Liver (tissue), 10 donors: ENCODE measurements at places on chromosomes 16 and 17. TPM values are rescaled to one million over a fixed set of nuclear protein-coding genes. Genes with fewer than 3 reads are reported as not detected.

Gene SP6
- total RNA-seq, result 0.08 TPM

Gene SOST
- not detected for total RNA-seq

Gene CYLD
- 16.5 TPM for total RNA-seq

Gene HLF
- total RNA-seq, result 8.0 TPM

Gene TNP2
- total RNA-seq, result not detected

Gene PRR35
- total RNA-seq, result not detected

Gene HOXB8
- total RNA-seq, result not detected

- H3K27ac ChIP-seq, result peak overlapping the region; percentile 48
- no peaks in the 10 kb centered on the region for H3K4me1 ChIP-seq
- H3K27me3 ChIP-seq, result no peaks in the 10 kb centered on the region
- H3K4me3 ChIP-seq, result no peak overlapping the region
- H3K36me3 ChIP-seq, result no peaks in the 10 kb centered on the region
- DNase-seq, result no peak
Observed at GRCh38 chr17:2190014-2190413, 113.6 kb downstream of the SMG6 start.

DNA sequence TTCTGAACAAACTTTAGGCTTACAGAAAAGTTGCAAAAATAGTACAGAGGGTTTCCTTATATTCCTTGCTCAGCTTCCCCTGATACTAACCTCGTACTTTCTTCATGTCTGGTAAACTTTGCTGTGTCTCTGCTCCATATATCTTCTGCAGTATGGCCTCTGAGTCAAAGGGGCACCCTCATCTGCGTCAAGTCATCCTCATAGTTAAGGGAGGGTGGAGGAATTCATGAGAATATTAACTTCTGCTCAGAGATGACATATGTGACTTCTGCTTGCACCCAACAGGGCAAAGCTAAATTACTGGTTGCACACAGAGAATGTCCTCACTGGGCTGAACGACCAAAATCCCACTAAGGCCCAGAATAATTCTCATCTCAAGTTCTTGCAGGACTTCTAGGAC is 4.3 kb upstream of the CCL7 start:
- no peak overlapping the region for H3K27ac ChIP-seq
- DNase-seq, result no peak
- H3K36me3 ChIP-seq, result no peaks in the 10 kb centered on the region
- H3K4me1 ChIP-seq, result no peaks in the 10 kb centered on the region
- no peak overlapping the region for H3K4me3 ChIP-seq

- DNase-seq, result no peak
- H3K36me3 ChIP-seq, result no peaks in the 10 kb centered on the region
- H3K27me3 ChIP-seq, result no peaks in the 10 kb centered on the region
Observed at GRCh38 chr17:32956240-32956970, 28.5 kb downstream of the TMEM98 start.

GRCh38 chr17:37844158-37844976 is 79.8 kb upstream of the TBC1D3K start:
- no peaks in the 10 kb centered on the region for H3K36me3 ChIP-seq
- H3K4me1 ChIP-seq, result peaks cover 2% of the 10 kb centered on the region
- no peak overlapping the region for H3K4me3 ChIP-seq
- no peak overlapping the region for H3K27ac ChIP-seq
- peak; percentile 48 for DNase-seq
- no peaks in the 10 kb centered on the region for H3K27me3 ChIP-seq

GRCh38 chr17:31835984-31836383 is 23.1 kb downstream of the COPRS start:
- H3K27me3 ChIP-seq, result no peaks in the 10 kb centered on the region
- no peak overlapping the region for H3K27ac ChIP-seq
- H3K4me3 ChIP-seq, result no peak overlapping the region

DNA sequence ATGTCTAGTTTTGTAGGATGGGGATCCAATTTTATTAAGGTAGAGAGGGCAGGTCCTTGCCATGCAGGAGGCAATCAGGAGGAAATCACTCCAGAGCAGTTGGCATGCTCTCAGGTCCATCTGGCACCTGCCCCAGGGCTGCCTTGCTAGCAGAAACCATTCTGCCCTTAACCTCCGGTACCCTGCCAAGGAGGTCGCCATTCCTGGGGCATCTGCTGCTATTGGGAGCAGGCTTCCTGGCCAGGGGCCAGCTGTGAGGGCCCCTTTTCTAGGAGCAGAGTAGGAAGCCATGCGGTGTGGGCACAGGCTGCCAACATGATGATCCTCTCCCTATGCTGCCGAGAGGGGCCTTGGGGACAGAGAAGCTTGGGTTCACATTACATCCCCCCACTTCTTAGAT is 47.6 kb upstream of the MGAT5B start:
- DNase-seq, result no peak
- no peaks in the 10 kb centered on the region for H3K36me3 ChIP-seq
- no peak overlapping the region for H3K4me3 ChIP-seq
- no peaks in the 10 kb centered on the region for H3K27me3 ChIP-seq
- H3K27ac ChIP-seq, result no peak overlapping the region

DNA sequence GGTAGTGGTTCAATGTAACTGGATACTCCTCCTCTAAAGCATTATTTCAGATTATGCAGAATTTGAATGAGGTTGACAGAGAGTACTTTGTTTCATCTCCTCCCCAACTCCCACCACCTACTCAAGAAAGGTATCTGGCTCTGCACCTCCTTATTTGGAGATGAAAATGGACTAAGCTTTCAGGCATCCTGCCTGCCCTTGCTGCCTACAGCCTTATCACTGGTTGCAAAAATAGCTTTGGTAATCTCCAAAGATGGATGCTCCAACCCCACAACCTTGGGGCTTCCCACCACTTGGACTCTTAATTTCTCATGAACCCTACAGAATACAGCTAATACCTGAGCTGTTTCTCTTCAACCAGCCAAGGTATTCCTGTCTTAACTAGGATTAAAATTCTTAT is 45.3 kb upstream of the CORO6 start:
- peaks cover 15% of the 10 kb centered on the region for H3K36me3 ChIP-seq
- no peaks in the 10 kb centered on the region for H3K4me1 ChIP-seq
- no peak overlapping the region for H3K27ac ChIP-seq
- no peaks in the 10 kb centered on the region for H3K27me3 ChIP-seq
- H3K4me3 ChIP-seq, result no peak overlapping the region
- no peak for DNase-seq

- no peaks in the 10 kb centered on the region for H3K36me3 ChIP-seq
- H3K4me3 ChIP-seq, result no peak overlapping the region
- H3K4me1 ChIP-seq, result no peaks in the 10 kb centered on the region
- no peak overlapping the region for H3K27ac ChIP-seq
- no peak for DNase-seq
- no peaks in the 10 kb centered on the region for H3K27me3 ChIP-seq
Observed at GRCh38 chr17:80080081-80080480, 21.3 kb upstream of the GAA start.

DNA sequence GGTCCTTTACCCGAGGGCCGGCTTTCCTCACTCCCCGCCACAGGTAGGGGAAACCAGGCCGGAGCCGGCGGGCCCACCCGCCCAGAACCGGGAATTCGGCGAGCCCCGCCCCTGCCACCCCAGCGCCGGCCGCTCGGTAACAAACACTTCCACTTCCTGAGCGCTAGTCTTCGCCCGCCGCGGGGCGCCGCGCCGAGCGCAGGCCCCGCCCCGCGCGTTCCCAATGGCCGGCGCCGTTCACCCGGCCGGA is 224 bp upstream of the NHERF1 start:
- peak overlapping the region; percentile 73 for H3K27ac ChIP-seq
- H3K36me3 ChIP-seq, result no peaks in the 10 kb centered on the region
- H3K4me3 ChIP-seq, result peak overlapping the region; percentile 42
- H3K4me1 ChIP-seq, result peaks cover 17% of the 10 kb centered on the region
- no peaks in the 10 kb centered on the region for H3K27me3 ChIP-seq

- H3K27me3 ChIP-seq, result no peaks in the 10 kb centered on the region
- DNase-seq, result no peak
- H3K27ac ChIP-seq, result no peak overlapping the region
Observed at GRCh38 chr17:47712330-47713023, 18.5 kb downstream of the TBKBP1 start.

DNA sequence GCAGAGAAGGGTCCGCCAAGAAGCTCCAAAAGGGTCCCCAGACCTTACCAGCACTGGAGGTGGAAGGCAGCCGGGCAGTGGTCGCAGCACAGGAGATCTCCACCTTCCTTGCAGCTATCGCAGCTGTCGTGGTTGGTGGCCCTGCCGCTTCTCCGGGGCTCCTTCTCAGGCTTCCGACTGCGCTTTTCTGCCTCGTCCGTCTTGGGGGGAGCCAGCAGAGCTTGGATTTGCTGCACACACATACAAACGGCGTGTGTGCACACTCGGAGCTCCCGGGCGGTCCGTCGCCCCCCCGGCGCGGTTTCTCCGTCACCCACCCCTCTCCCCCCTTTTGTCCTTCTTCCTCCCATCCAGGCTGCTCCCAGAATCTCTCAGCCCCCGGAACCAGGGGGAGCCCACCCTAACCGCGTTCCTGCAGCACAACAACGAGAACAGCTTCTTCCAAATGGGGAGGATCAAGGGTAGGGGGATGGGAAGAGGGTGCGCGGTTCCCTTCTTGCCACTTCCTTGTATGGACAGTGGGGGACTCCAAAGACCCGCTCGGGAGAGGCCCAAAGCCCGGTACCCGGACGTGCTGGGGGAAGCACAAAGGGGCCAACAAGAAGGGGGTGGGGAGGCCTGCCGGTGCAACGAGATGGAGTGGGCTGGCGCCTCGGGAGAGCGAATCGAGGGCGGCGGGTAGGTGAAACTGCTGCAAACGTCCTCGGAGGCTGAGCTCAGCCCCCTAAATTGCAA is 1.1 kb downstream of the PHF12 start:
- H3K27ac ChIP-seq, result peak overlapping the region; percentile 87
- H3K27me3 ChIP-seq, result no peaks in the 10 kb centered on the region
- H3K4me1 ChIP-seq, result peaks cover 3% of the 10 kb centered on the region
- no peaks in the 10 kb centered on the region for H3K36me3 ChIP-seq

- H3K4me1 ChIP-seq, result peaks cover 7% of the 10 kb centered on the region
- H3K36me3 ChIP-seq, result no peaks in the 10 kb centered on the region
- no peaks in the 10 kb centered on the region for H3K27me3 ChIP-seq
- DNase-seq, result no peak
- peak overlapping the region; percentile 48 for H3K4me3 ChIP-seq
- H3K27ac ChIP-seq, result peak overlapping the region; percentile 94
Observed at GRCh38 chr17:80071116-80071841, 30.1 kb upstream of the GAA start.

- no peak overlapping the region for H3K27ac ChIP-seq
- no peak overlapping the region for H3K4me3 ChIP-seq
- H3K4me1 ChIP-seq, result peaks cover 3% of the 10 kb centered on the region
- H3K36me3 ChIP-seq, result no peaks in the 10 kb centered on the region
- DNase-seq, result no peak
Observed at GRCh38 chr17:73432624-73433190, 120.9 kb upstream of the CDC42EP4 start.

DNA sequence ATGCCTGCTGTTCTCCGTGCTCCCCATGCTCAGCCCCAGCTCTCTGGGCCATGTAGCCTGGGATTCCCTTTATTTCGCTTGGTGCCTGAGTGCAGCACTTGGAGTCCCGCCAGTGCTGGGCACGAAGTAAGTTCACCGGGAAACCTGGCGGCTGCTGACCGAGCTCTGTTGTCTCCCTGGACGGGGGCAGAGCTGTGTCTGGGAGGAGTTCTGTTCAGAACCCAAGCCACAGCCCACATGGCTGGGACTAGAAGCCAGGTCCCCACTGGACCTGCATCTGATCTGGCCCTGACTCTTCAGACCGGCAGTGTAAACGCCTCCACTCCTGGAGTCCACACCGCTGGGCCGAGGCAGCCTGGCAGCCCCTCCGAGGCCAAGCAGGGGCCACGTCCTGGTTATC is 37.5 kb upstream of the CIBAR2 start:
- no peaks in the 10 kb centered on the region for H3K27me3 ChIP-seq
- H3K4me1 ChIP-seq, result peaks cover 30% of the 10 kb centered on the region
- no peak overlapping the region for H3K4me3 ChIP-seq
- no peak for DNase-seq

DNA sequence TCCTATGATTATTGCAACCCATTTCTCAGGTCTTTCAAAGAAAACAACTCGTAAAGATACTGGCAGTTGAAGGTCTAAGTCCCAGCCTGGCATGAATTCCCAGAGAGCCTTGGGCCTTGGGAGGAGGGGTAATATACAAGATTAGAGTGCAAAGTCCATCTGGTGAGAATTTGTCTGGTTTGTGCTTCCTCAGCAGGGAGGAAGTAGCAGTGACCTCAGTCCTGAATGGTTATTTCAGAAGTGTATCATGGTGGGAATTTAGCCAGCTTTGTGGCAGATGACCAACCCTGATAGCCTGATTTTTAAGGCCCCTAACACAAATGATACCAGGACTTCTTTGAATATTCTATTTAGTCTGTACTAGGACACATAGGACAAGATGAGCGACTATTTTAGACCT is 151.2 kb upstream of the TBX2 start:
- no peaks in the 10 kb centered on the region for H3K27me3 ChIP-seq
- DNase-seq, result no peak
- no peak overlapping the region for H3K4me3 ChIP-seq
- H3K36me3 ChIP-seq, result no peaks in the 10 kb centered on the region
- H3K27ac ChIP-seq, result no peak overlapping the region

DNA sequence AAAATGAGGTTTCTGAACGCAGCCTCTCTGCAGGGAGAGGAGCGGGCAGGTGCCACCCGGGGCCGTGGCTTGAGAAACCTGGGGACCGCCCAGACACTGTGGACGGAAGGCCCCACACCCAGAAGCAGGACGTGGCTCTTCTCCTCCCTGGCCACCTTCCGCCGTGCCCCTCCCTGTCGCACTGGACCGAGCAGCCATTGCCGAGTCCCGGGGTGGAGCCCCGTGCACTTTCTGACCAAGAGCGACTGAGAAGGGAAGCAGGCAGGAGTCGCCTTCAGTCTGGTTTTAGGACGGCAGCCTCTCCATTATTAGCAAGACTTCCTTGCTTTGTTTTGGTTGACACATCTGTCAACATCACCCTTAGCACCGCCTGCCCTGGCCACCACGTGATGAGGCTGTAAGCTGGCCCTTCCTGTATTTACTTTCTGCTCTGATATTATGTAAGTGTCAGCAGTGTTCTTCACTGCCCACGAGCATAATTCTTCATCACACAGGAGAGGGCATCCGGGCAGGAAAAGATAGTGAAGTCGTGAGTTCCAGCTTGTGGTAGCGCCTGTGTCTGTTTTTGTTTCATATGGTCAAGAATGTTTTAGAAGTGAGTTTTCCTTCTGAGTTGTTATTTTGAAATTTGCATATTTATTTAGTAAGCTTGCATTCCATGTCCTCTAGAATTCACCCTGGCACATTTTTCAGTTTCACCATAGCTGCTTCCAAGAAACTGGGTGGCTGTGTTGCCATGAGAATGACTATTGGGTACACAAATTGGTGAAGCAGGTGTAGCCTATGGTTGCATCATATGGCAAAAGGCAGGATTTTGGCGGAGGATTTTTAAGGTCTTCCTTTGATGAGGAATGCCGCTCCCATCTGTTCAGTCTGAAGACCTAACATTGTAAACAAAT is 1.0 kb downstream of the HERPUD1 start:
- peak; percentile 76 for DNase-seq
- no peaks in the 10 kb centered on the region for H3K27me3 ChIP-seq
- peak overlapping the region; percentile 97 for H3K27ac ChIP-seq
- H3K4me1 ChIP-seq, result peaks cover 2% of the 10 kb centered on the region
